ENCODE measurements at places on chromosomes 1 and 21. TPM values are rescaled to one million over a fixed set of nuclear protein-coding genes. Genes with fewer than 3 reads are reported as not detected.

Gene YBEY
- total RNA-seq = 16.9 TPM

Gene IGSF21
- total RNA-seq = not detected

Gene LDLRAD1
- not detected for total RNA-seq

Gene KMO
- total RNA-seq = not detected

Gene KDF1
- total RNA-seq = not detected

Gene CYP4B1
- total RNA-seq = not detected

Gene GPR153
- total RNA-seq = 4.7 TPM

Gene IFNLR1
- total RNA-seq = 0.39 TPM

Gene MTHFR
- total RNA-seq = 27.4 TPM

Gene TMEM51
- total RNA-seq = 46.2 TPM

Gene TMEM125
- not detected for total RNA-seq

Gene RAB42
- total RNA-seq = 1.5 TPM

Gene CLDN14
- total RNA-seq = 7.9 TPM

Gene CLIC6
- 0.15 TPM for total RNA-seq

Gene TNFAIP8L2
- not detected for total RNA-seq

Gene RAB3B
- total RNA-seq = 11.4 TPM

Gene CELA2B
- total RNA-seq = not detected

Gene RRP15
- 5.1 TPM for total RNA-seq

Gene PRKAA2
- total RNA-seq = 1.3 TPM

Gene TBX15
- total RNA-seq = not detected

Gene C1orf185
- total RNA-seq = not detected

Gene PRUNE1
- 6.1 TPM for total RNA-seq

Gene LCE1E
- total RNA-seq = not detected

Gene GJA9
- total RNA-seq = not detected

Gene IGSF9
- 0.05 TPM for total RNA-seq

Gene FAM72B
- total RNA-seq = 1.2 TPM

Gene PRRX1
- 0.93 TPM for total RNA-seq

Gene AQP10
- not detected for total RNA-seq

Gene SPRR2F
- total RNA-seq = not detected

Gene RIPPLY3
- total RNA-seq = not detected

Gene L1TD1
- total RNA-seq = not detected

Gene CHODL
- 0.06 TPM for total RNA-seq

Gene SASS6
- 1.9 TPM for total RNA-seq

Gene PCBP3
- total RNA-seq = 1.5 TPM

Gene ST6GALNAC3
- 12.4 TPM for total RNA-seq

Gene CLEC20A
- total RNA-seq = not detected

Gene TSPEAR
- not detected for total RNA-seq

Gene NHLH1
- 0.05 TPM for total RNA-seq

Gene RO60
- 76.0 TPM for total RNA-seq

Gene OR2L8
- not detected for total RNA-seq

Gene KLF17
- total RNA-seq = not detected

Gene IL19
- not detected for total RNA-seq

Gene LEMD1
- total RNA-seq = not detected

Gene TCHH
- 0.12 TPM for total RNA-seq

Gene PLCH2
- not detected for total RNA-seq

Gene C4BPA
- not detected for total RNA-seq

Gene PIGV
- total RNA-seq = 9.5 TPM

Gene ETNK2
- total RNA-seq = 15.3 TPM

Gene ADGRB2
- 1.6 TPM for total RNA-seq

Gene ANKRD35
- 0.93 TPM for total RNA-seq

Measured in glomerular endothelial cell (primary cell).